Stimulated activated CD4-positive, alpha-beta T cell treated with anti-CD3 and anti-CD28 coated beads, TNF-alpha, amount 100 ng/mL, for 4 hours (primary cell): ENCODE measurements at places on chromosomes 7 and 10.

GRCh38 chr7:4713183-4713784 is 31.2 kb downstream of the FOXK1 start:
- no peak for DNase-seq

- peak; percentile 15 for DNase-seq
Observed at GRCh38 chr10:23067939-23068775, 27.2 kb upstream of the MSRB2 start.

GRCh38 chr7:110347081-110347480 is 743.8 kb upstream of the LRRN3 start:
- DNase-seq: no peak

DNA sequence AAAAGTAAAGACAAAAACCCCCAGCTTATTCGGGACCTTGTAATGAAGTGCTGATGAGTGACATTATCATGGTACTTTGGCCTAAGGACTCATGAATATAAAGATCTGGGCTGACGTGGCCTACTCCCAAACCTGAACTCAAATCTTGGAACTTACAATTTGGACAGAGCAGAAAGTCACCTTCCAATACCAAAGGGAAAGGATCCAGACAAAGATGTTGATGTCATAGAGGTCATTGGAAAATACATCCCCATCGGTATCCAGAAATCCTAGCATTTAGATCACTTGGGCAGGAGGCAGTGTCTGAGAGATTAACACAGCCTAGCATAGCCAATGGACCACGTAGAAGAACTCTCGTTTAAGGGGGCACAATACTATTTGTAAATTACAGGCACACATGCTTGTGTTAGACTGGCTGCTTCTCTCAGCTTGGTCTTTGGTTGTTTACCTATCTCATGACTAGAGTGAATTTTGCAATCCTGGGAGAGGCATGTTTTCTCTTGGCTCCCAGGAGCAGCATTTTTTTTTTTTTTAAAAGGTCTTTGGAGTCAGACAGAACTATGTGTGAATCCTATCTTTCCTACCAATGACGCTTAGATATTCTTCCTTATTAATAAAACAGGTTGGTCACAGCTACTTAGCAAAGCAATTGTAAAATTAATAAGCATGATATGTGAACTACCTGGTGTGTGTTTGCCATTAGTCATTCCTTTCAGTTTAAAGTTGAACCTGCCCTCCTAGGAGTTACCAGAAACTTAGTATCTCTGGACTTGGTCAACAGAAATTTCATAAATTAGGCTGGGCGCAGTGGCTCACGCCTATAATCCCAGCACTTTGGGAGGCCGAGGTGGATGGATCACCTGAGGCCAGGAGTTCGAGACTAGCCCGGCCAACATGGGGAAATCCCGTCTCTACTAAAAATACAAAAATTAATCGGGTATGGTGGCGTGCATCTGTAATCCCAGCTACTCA is 27.8 kb upstream of the MRPS33 start:
- DNase-seq: no peak

DNA sequence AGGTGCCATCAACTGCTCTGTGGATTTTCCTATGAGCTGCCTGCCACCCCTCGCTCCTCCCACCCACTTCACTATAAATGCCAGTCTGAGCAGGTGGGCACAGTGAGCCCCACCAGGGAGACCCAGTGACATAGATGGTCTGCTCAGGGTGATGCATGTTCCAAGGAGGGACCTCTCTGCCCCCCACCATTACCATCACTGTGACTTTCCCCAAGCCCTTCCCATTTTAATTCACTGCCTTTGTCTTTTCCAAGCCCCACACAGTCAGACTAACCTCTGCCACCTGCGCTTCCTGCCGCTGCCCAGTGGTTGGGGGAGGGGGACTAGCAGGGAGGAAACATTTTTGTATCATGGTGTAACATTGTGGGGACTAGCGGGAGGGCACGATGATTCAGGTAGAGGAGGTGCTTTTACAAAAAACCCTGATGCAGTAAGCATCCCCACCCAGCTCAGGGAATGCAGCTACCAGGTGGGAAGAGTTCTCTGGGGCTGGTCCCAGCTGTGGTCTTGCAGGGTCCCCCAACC is 24.6 kb downstream of the PRSS2 start:
- DNase-seq: peak; percentile 52

GRCh38 chr10:46330894-46331293 is 44.1 kb downstream of the ANTXRL start:
- no peak for DNase-seq

DNA sequence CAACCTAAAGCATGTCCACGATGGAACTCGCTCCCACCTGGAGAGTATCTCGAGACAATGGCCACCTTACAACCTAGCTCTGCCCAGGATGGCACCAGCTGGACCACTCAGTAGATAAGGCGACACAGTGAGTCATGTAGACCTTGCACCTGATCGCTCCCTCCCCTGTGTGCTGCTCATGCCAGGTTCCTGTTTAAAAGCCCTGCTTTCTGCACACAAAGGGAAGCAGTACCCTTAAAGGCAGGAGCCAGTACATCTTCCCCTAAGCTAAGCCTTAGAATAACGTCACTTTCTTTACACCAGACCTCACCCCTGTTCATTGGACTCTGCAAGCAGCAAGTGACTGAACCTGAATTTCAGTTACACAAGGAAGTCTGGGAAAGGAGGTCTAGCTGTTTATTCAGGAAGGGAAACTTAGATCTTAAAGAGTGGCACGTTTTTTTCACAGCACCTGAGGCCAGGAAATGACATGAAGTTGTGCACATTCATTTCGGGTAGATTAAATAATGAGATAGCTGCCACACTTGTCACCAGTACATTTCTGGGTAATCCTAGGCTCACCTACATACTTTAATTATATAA is 117.9 kb downstream of the MTPAP start:
- DNase-seq: no peak

DNA sequence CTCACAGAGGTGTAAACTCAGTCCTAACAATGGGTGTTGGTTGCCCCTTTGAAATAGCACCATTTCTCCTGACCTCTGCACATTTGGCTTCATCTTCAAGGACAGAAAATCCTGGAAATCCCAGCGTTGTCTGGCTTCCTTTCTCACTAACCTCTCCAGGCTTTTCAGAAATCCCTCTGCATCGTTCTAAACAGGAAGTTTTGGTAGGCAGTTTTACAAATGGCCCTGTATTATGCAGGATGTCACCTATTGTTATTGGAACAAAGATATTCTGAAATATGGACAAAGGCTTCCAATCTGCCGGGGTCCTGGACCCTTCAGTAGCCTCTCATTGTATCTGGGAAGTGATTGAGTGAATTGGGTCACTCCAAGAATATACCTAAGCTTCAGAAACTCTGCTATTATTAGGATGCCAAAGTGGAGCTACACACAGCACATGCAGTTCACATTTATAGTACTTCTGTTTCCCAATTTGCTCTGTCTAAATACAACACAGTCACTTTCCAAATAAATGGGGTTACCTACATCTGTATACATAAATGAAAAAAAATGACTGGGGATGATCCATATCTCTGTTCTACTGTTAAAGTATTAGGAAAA is 134.8 kb upstream of the KLF6 start:
- no peak for DNase-seq

GRCh38 chr7:76225379-76225778 is 23.7 kb downstream of the SRRM3 start:
- DNase-seq: no peak

DNA sequence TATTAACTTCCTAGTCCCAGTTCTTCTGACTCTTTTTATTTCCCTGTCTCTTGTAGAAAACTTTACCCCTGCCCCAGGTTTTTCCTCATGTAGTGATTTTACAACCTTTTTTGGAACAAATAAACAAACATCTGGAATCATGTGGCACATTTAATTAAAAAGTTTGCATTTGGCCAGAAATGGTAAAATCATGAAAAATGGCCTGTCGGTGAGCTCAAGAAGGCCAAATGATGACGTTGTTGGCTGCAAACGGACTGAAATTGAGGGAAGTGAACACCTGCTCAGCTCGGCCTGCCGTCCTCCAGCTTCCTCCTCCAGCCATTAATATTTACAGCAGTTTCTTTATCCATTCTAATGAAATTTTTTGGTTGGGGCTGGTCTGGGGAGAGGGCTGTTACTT is 902.8 kb downstream of the LRMDA start:
- DNase-seq: no peak

DNA sequence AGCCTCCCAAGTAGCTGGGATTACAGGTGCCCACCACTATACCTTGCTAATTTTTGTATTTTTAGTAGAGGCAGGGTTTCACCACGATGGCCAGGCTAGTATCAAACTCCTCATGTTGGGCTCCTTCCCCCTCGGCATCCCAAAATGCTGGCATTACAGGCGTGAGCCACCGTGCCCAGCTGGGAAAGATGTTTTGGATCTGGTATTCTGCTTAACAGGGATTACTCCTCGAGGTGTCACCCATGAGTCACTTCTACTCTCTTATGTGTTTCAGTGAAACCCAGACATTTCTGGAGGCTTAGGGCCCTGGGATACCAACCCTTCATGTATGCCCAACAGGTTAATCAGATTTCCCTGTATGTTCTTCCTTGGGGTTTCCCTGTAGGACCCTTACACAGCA is 11.8 kb upstream of the OPN4 start:
- DNase-seq: no peak

DNA sequence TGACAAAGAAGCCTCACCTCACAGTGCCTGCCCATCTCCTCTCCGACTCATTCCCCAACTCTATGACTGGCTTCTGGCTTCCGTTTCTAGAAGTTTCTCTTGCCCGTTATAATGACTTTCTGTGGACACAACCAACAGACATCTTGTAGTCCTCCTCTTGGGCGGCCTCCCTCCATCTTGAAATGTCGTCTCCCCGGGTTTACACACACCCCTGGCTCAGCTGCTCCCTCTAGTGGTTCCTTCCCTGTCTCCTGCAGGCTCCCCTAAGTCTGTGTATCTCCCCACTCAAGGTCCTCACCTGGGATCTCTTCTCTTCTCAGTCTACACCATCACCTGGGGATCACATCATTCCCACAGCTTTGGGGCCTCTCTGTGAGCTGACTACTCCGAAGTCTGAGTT is 123.4 kb upstream of the NEBL start:
- no peak for DNase-seq

DNA sequence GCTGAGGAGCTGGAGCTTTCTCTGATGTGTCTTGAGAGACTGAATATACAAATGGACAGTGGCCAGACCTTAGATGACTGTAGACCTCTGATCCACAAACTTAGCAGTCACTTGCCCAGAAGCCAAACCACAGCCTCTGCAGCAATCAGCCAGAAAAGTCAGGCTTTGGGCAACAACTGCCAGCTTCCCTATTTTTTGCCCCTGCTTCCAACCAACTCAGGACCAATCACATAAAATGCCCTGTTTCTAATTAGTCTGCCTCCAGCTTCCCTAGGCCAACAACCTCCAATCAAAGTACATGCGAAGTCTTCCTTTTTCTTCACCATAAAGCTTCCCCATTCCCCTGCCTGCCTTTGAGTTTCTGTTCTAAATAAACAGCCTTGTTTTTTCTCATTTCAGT is 37.8 kb upstream of the CACUL1 start:
- no peak for DNase-seq

DNA sequence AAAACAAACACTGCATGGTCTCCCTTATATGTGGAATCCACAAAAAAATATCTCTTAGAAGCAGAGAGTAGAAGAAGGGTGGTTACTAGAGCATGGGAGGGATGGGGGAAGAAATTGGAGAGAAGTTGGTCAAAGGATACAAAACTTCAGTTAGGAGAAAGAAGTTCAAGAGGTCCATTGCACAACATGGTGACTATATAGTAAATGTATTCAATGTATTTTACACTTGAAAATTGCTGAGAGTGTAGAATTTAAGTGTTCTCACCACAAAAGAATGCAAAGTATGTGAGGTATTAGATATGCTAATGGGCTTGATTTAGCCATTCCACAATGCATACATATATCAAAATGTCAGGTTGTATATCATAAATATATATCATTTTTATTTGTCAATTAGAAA is 232.0 kb upstream of the CELF2 start:
- no peak for DNase-seq

GRCh38 chr10:102668326-102669107 is 24.2 kb downstream of the TRIM8 start:
- no peak for DNase-seq
